Kidney (tissue), 22 donors: ENCODE measurements at places on chromosomes 5 and 9. TPM values are rescaled to one million over a fixed set of nuclear protein-coding genes. Genes with fewer than 3 reads are reported as not detected.

- H3K36me3 ChIP-seq, result no peaks in the 10 kb centered on the region
- H3K4me3 ChIP-seq, result no peak overlapping the region
- DNase-seq, result no peak
- H3K4me1 ChIP-seq, result no peaks in the 10 kb centered on the region
Measured at GRCh38 chr5:157570531-157571200, 4.9 kb downstream of the ADAM19 start.

DNA sequence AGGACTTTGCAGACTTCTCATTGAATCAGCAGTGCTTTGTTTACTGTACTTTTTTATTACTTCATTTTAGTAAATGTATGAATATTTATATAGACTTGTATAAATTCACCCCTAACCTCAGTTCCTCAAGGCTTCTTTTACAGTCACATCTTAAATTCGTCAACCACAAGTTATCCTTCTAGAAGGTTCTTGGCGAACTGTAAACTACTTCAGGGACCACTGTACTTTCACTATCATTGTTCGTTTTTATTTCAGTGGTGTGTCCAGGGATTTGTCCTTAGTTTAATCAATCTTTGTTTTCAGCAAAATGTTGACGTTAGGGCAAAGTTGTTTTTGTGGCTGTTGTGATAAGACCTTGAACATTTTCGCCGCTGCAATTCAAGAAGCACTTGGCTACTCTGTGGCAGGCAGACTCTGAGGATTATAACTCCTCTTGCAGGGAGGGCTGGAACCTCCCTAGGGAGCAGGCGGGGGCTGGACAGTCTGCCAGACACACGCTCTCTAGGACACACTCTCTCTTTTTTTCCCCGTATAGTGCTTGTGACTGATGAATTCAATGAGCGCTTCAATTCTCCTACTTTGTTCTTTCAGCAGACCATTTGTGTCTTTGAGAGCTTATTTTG, 252.8 kb downstream of the FBXL7 start:
- no peak overlapping the region for H3K27ac ChIP-seq
- DNase-seq, result peak; percentile 37
- H3K27me3 ChIP-seq, result no peaks in the 10 kb centered on the region
- H3K4me3 ChIP-seq, result peak overlapping the region; percentile 23
- no peaks in the 10 kb centered on the region for H3K36me3 ChIP-seq

DNA sequence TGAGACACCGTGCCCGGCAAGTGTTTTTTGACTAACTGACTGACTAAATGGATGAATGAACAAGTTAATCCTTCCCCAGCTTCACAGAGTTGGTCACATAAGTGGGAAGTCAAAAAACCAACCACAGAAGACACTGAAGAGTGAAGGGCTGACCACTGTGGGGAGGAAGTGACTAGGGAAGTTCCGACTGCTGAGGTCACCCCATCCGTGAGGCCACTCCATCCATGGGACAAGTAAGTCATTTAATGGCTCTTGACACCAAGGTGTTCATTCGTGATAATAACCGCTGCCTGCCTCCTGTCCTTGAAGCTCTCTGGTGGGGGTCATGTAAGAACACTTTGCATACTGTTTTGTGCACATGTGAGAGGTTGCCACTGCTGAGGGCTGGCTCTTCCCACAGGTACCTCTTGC, 22.2 kb upstream of the CXCL14 start:
- no peaks in the 10 kb centered on the region for H3K27me3 ChIP-seq
- H3K36me3 ChIP-seq, result no peaks in the 10 kb centered on the region
- DNase-seq, result no peak
- peaks cover 24% of the 10 kb centered on the region for H3K4me1 ChIP-seq

The FST gene
- polyA plus RNA-seq, result 0.45 TPM

- H3K4me1 ChIP-seq, result no peaks in the 10 kb centered on the region
- DNase-seq, result no peak
- H3K4me3 ChIP-seq, result no peak overlapping the region
- H3K27ac ChIP-seq, result no peak overlapping the region
- no peaks in the 10 kb centered on the region for H3K36me3 ChIP-seq
Measured at GRCh38 chr9:15349892-15350761, 43.1 kb upstream of the TTC39B start.

DNA sequence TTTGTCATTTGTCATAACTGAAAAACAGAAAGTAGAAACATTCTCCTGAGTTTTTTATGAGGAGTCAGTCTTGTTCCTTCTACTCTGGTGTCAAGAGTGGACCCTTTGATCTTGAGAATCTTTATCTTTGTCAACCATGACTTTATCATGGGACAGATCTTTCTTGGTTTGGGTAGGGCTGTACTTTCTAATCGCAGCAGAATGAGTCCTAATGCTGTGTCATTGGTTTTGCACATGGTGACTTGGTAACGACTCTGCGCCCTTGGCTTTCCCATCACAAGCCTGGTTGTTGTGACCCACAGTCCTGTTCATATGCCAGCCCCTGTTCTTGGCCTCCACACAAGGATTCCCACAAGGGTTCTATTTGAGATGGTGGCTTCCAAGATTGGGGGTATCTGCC, 45.6 kb downstream of the AOPEP start:
- no peaks in the 10 kb centered on the region for H3K4me1 ChIP-seq
- no peak overlapping the region for H3K27ac ChIP-seq
- no peaks in the 10 kb centered on the region for H3K36me3 ChIP-seq
- no peaks in the 10 kb centered on the region for H3K27me3 ChIP-seq
- no peak overlapping the region for H3K4me3 ChIP-seq

The SEMA6A gene
- polyA plus RNA-seq, result 4.0 TPM
